Putamen (tissue), 1 donor: ENCODE measurements at places on chromosomes 5 and 9.

DNA sequence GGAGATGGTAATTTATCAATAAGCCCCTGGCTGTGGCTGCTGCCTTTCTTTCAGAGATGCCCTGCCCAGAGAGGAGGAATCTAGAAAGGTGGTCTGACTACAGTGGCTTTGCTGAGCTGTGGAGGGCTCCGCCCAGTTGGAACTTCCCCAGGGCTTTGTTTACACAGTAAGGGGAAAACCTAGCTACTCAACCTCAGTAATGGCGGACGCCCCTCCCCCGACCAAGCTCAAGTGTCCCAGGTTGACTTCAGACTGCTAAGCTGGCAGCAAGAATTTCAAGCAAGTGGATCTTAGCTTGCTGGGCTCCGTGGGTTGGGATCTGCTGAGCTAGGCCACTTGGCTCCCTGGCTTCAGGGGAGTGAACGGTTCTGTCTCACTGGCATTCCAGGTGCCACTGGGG lies 865.4 kb upstream of the ACO1 start:
- DNase-seq = no peak

- DNase-seq = no peak
Observed at GRCh38 chr9:99294850-99295461, 72.9 kb downstream of the SEC61B start.

- DNase-seq = no peak
Observed at GRCh38 chr5:5078009-5078897, 61.9 kb upstream of the ADAMTS16 start.

- no peak for DNase-seq
Observed at GRCh38 chr9:6198251-6198650, 17.4 kb upstream of the IL33 start.

GRCh38 chr9:136129176-136129575 lies 10.5 kb upstream of the TMEM250 start:
- no peak for DNase-seq

GRCh38 chr9:85108229-85108628 lies 438.7 kb downstream of the NTRK2 start:
- no peak for DNase-seq

DNA sequence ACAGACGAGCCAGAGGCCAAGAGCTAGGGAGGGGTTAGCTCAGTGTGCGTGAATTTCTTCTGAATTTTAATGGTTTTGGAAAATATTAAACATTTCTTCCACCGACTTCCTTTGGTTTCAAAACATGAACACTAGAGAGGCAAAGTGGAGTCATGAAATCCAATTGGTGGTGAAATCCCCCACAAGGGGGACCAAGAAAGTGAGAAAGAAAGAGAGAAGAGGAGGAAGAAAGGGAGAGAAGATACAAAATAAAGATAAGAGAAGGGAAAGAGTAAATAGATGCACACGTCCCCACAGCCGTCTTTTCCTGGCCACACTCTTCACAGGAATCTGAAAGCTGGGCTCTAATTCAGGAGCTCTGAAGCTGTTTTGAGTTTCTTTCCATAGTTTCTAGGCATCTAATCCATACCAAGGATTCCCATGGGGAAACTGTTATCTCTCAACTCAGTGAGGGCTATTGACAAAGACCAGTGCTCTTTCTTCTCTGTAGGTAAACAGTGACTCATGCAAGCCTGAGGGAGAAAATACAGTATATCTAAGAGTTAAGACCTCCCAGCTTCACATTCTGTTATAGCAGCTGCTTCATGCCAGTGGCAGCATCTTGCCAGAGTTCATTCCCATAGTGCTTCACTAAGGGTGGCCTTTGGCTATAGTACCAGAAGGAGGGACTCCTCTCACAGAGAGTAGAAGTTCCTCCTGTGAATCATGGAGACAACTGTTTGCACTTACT lies 115.8 kb upstream of the LIFR start:
- no peak for DNase-seq

- DNase-seq = peak; percentile 78
Observed at GRCh38 chr5:168125445-168126199, 165.8 kb upstream of the WWC1 start.

DNA sequence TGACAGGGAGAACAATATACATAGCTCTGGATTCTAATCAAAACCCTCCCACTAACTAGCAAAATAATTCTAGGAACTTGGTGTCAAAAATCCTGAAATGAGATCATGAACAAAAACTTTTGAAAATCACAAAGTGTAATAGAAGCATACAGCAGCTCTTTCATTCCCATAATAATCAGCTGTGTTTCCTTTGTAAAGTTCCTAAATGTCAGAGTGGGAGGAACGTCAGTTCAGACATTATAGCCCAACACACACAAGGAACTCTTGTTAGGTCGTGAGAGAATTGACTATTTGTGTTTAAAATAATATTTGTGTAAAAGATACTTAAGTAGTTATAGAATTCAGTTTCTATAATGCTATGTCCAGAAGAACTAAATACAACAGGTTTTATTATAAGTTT lies 312.8 kb downstream of the SEMA5A start:
- no peak for DNase-seq

DNA sequence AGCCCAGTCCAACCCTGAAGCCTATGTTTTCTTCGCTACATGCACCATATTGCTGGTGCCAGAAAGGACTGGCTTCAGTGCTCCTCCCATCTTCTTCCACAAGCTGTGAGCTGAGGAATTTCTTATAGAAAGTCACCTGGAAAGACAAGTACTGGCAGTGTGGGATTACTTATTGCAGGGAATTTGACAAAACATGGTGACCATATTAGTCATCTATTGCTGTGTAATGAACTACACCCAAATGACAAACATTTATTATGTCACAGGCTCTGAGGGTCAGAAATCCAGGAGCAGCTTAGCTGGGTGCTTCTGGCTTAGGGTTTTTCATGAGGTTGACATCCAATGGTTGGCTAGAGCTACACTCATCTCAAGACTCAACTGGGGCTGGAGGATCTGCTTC lies 75.5 kb downstream of the ENTREP1 start:
- DNase-seq = no peak

DNA sequence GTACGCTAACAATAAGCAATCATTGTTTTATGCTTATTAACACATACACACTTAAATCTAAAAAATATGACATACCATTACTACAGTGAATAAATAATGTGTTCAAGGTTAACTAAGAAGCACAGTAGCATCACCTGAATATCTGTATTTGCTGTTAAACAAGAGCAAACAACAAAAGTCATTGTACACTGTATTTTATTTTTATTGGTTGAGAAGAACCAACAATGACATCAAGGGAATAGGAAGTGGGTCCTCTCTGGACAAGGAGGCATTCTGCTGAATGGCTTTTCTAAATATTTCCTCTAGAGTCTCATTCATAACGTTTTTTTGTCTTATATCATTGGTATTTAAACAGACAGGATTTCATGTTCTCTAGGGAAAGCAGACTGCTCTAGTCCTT lies 460.4 kb downstream of the CDH9 start:
- DNase-seq = no peak

GRCh38 chr5:154603953-154604679 lies 126.1 kb upstream of the HAND1 start:
- DNase-seq = no peak

DNA sequence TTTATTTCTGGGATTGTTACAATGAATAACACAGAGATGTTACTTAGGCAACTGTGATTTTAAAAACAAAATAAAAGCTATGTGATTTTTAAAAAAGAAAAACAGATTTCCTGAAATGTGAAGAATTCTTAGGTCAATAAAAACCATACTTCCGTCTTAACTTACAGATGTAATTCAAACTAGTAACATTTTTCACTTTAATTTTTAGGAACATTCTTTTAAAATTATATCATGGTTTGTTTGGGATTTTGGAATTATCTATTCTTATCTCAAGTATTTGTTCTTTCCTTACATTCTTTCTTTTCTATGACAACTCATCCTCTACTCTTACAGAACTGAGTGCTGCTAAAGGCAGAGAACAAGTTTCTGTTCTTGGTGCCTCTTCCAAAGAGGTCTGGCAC lies 159.5 kb downstream of the RAPGEF6 start:
- no peak for DNase-seq

- no peak for DNase-seq
Observed at GRCh38 chr5:88672644-88673252, 210.2 kb downstream of the MEF2C start.

DNA sequence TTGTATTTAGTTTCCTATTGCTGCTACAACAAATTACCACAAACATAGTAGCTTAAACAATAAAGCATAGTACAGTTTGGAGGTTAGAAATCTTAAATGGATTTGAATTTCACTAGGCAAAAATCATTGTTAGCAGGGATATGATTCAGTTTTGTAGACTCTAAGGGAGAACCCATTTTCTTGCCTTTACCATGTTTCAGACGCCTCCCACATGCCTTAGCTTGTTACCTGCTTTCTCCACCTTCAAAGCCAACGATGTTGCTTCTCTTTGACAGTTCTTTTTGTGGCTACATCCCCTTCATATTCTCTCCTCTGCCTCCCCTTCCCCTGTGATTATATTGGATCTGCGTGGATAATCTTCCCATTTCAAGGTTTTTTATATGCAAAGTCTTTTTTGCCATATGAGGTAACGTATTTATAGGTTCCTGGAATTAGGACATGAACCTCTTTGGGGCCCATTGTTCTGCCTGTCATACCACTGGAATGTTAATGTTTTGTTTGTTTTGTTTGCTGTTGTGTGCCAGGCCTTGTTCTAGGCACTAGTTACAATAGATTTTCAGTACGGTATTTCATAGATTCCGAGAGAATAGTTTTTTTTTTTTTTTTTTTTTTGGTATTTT lies 54.1 kb downstream of the UHRF2 start:
- peak; percentile 42 for DNase-seq
